ENCODE measurements at places on chromosomes 16 and 17.
A peak's percentile ranks its signal among the peaks of the same experiment; 100 is the strongest.

GRCh38 chr17:73770115-73770848, 126.0 kb upstream of the SDK2 start:
- DNase-seq: peak; percentile 59

DNA sequence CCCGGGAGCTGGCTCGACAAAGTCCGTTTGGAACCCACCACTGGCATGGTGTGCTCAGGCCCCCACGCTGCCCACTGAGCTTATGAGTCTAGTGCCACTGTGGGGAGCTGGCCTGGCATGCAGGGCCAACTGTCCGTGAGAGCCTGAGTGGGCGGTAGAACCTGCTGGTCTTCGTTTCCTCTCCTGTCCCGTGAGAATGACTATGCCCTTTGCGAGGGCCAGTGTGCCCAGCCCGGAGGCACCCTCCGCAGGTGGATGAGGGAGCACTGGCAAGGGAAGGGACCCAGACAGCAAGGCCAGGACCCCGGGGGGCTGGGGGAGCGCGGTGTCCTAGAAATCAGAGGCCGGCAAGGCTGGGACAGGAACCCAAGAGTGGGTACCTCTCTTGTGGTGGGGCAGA, 3.2 kb downstream of the BAIAP3 start:
- DNase-seq: no peak

GRCh38 chr16:75556431-75556950, 439 bp upstream of the TMEM231 start:
- DNase-seq: no peak

DNA sequence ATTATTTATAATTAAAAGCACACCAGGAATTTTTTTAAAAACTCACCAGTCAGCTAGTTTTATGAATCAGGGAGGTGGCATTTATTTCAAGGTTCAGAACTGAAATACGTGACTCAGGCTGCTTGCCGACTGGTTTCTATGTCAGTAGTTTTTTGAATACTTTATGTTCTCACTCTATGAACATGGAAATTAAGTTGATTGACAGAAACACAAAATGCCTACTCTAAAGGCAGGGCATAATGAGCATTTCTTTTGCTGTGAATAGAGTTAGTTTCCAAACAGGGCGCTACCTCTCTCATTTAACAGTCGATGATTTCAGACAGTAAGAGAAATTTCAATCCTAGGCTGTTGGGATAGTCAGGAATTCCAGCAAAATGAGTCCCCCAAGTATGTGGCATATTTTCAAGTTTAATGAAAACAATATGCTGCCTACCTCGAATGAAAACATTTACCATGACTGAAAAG, 6.7 kb downstream of the HS3ST3B1 start:
- DNase-seq: no peak

All from HEK293T (cell line).